Transverse colon (tissue), 4 donors: ENCODE measurements at places on chromosomes 7 and 10.

DNA sequence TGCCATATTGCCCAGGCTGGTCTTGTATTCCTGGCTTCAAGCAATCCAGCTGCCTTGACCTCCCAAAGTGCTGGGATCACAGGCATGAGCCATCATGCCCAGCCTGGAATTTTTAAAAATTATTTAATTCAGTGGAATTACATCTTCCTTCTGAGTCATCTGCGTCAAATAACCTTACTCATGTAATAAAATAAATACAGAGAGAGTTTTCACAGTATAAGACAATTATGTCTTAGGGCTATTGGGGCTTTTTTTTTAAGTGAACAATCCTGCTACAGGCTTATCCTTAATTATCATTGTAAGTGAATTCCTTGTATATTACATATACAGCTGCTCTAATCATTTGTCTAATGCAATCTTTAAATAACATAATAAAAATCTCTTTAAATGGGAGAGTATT, 108.3 kb downstream of the MAPK8 start:
- DNase-seq = no peak

DNA sequence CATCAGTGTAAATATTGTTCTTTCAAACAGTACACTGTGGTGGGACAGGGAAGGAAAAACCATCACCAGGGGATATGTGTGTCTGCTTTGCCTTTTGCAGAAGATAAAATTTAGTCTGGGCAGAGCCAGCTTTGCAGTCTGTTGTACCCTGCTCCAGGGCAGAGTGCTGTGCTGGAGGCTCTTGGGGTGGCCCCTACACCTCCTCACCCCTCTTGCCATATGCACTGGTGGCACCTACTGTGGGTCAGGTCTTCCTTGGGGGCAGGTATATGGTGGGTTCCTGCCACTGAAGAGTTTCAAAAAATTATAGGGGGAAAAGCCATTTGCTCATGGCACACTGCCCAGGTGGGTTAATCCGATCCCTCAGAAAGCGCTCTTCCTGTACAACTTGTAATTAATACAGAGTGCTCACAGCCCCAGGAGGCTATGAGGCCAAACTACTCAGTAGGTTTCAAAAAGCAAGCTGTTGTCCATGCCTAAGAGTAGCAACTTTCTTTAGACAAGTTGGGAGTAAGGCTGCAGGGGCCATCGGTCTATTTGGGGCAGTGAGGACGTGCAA, 112.7 kb upstream of the BMPER start:
- DNase-seq = no peak

DNA sequence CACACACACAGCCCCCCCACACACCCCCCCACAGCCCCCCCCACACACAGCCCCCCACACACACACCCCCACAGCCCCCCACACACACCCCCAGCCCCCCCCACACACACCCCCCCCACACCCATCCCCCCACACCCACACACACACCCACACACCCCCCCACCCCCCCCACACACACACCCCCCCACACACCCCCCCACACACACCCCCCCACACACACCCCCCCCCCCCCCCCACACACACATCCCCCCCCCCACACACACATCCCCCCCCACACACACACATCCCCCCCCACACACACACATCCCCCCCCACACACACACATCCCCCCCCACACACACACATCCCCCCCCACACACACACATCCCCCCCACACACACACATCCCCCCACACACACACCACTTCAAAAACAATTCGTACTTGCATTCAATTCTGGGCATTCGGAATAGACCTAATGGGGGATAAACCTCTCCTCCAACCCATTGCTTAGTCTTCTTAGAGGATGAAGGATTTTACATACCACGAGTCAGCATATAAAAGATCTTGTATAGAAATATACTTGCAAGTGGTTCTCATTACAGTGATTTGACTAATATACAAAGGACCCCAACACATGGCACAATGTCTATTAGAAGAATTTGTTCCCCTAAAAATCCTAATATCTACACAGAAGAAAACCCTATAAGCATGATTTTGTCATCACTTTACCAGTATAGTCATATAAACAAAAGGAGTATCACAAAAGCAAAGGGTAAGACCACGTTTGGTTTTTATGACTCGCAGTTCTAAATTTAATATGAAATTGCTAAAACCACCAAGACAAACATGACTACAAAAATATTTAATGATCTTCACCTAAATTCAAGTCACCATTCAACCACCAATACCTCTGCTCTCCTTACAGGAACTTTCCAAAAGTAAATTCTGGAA, 80.9 kb downstream of the DIP2C start:
- no peak for DNase-seq

DNA sequence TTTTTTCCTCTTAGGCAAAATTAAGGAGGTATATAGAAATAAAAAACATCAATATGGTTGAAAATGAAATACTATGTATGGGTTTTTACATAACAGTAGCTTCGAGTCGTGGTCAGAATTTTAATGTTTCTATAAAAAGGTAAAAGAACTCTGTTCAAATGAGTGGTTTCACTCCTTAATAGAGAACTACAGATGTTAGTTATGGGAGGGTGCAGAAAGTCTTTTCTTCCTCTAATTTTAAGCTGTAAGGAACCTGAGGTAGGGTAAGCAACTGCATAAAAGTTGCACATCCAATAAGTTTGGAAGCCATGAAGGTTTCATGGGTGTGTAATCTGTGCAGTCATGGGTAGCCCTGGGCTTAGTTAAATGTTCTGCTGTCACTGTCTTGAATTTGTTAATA, 141.3 kb downstream of the SUGCT start:
- no peak for DNase-seq

DNA sequence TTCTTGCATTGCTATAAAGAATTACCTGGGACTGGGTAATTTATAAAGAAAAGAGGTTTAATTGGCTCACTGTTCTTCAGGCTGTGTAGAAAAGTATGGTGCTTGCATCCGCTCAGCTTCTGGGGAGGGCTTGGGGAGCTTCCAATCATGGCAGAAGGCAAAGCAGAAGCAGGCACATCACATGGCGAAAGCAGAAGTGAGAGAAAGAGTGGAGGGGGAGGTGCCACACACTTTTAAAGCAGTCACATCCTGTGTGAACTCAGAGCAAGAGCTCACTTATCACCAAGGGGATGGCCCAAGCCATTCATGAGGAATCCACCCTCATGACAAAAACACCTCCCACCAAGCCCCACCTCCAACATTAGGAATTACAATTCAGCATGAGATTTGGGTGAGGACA, 303.5 kb downstream of the OTUD1 start:
- DNase-seq = no peak
